ENCODE measurements at places on chromosomes 16 and 17.
A peak's percentile ranks its signal among the peaks of the same experiment; 100 is the strongest.

DNA sequence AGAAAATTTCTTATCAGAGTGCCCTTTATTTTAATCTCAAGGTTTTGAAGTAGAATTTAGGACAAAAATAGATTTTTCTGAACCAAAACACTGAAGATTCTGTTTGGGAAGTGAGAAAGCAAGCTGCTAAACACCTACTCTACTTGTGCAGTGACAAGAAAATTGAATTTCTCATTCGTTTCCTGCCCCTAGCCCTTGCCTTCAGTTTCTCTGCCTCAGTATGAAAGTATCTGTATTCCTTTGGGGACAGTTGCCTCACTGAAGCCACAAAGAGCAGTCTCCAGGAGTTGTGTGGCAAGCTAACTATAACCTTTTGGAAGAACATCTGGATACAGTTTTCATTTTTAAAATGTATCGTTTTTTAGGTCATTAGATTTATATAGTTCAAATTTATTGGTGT is 19.7 kb downstream of the MOSMO start:
- DNase-seq: no peak

- no peak for DNase-seq
Observed at GRCh38 chr16:49513040-49513439, 139.4 kb downstream of the C16orf78 start.

DNA sequence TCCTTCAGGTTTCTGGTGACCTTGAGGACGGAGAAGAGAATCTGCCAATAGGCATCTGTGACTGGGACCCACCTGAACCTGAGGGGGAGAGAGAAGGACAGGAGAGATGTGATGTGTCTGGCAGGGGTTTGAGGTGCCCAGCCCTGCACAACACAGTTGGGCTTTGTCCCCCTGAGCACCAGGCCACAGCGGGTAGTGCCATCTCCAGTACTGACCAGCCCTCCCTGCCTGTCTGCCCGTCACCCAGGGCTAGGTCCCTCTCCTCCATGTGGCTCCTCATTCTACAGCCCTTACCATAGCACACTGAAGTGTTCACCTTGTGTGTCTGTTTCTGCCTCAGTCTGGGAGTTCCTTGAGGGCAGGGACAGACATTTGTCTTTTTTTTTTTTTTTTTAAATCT is 30.8 kb downstream of the NLRP1 start:
- no peak for DNase-seq

DNA sequence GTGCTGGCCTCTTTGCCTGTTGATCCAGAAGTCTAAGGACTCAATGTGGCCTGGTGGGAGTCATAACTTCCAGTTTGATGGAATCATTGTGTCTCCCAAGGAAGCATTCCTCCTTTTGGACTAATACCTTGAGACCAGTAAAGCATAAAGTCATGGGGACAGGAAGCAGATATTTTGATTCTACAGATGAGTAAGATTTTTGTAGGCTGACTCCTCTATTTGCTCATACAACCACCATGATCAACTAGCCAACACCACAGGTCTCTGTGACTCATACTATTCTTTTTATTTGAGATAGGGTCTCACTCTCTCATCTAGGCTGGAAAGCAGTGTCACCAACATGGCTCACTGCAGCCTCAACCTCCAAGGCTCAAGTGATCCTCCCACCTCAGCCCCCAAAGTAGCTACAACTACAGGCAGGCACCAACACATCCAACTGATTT is 6.2 kb downstream of the MT2A start:
- no peak for DNase-seq

- DNase-seq: no peak
Observed at GRCh38 chr16:60810250-60810649, 1226.0 kb downstream of the CDH8 start.

GRCh38 chr17:57512691-57513090 is 232.4 kb downstream of the CCDC182 start:
- DNase-seq: no peak

- DNase-seq: no peak
Observed at GRCh38 chr17:43021741-43022512, at the start of gene VAT1. Gene VAT1 (minus strand): TSS chr17:43022385. CDS start chr17:43022322, 63 bp downstream.

GRCh38 chr17:27315322-27315721 is 21.4 kb downstream of the WSB1 start:
- DNase-seq: no peak

- DNase-seq: peak; percentile 22
Observed at GRCh38 chr16:85027958-85028684, 526 bp downstream of the KIAA0513 start.

- no peak for DNase-seq
Observed at GRCh38 chr16:1979271-1980029, 1.8 kb downstream of the NOXO1 start.

- no peak for DNase-seq
Observed at GRCh38 chr17:74163271-74163821, 40.1 kb upstream of the RPL38 start.

DNA sequence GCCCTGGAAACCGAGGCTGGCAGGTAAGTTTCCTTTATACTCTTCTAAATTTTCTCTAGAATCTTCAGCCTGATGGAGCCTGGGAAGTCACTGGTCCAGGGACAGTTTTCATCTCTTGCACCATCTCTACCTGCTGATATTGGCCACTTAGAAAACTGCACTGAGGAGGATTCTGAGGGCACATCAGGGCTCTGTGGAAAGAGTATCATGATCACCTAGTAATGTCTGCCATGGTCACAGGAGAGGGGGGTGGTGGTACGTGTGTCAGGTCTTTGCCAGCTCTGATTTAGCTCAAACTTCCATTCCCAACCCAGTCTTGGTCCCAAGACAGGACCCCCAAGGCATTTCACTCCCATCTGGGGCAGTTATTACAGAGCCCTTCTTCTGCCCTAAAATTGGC is 35.2 kb upstream of the DOC2B start:
- no peak for DNase-seq

GRCh38 chr16:49638673-49639610 is 217.0 kb downstream of the ZNF423 start:
- no peak for DNase-seq

GRCh38 chr17:63495491-63495890 is 18.6 kb downstream of the ACE start:
- no peak for DNase-seq

DNA sequence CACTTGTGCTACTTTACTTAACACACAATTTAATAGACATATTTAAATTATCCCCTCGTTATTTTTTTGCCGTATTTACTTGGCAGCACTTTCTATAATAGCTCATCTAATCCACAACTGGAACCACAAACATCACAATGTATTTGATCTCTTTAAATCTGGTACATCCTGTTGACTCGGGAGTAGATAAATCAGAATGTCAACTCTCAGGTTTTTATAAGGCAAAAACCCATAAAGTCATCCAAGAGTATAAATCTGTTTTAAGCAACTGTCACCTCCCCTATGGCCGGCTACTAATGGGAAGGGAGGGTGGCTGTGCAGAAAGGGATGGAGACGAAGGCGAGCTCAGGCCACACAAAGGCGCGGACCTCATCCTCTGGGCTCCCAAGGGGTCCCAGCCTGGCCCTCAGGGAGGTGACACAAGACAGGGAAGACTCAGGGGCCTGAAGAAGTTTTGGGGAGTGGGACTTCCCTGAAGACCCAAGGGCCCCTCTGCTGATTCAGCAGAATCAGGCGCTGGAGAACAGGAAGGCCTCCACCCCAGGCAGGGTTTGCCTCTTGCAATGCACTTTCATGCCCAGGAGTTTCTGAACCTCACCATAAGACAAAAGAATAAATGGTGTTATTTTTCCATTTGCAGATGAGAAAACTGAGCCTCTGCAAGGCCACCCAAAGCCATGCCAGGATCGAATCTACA is 122.5 kb downstream of the ZNF423 start:
- no peak for DNase-seq

GRCh38 chr16:9837481-9837880 is 344.7 kb downstream of the GRIN2A start:
- no peak for DNase-seq

DNA sequence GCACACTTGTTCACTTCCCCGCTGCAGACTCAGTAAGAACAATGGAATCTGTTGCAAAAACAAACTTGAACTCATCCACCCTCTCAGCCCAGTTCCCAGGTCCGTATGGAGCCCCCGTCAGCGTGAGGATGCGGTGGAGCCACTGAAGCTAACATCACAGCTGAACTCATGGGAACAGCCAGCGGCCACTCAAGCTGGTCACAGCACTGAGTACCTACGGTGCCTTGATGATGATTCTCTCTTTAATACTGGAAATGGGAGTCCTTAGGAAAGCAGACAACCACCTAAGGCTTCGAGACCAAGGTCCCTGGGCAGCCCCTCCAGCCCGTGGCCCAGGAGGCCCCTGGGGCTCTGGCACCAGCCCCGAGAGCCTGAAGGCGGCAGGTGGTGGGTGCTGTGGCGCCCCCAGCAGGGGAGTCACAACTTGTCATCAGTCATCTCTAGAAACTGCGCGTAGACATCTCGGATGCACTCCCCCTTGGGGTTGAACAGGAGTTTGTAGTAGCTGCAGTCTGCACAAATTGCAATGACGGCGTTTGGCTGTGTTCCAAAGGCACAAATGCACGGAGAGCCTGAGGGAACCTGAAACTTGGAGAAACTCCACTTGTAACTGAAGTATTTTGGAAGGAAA is 31.0 kb upstream of the RHOT1 start:
- peak; percentile 24 for DNase-seq

DNA sequence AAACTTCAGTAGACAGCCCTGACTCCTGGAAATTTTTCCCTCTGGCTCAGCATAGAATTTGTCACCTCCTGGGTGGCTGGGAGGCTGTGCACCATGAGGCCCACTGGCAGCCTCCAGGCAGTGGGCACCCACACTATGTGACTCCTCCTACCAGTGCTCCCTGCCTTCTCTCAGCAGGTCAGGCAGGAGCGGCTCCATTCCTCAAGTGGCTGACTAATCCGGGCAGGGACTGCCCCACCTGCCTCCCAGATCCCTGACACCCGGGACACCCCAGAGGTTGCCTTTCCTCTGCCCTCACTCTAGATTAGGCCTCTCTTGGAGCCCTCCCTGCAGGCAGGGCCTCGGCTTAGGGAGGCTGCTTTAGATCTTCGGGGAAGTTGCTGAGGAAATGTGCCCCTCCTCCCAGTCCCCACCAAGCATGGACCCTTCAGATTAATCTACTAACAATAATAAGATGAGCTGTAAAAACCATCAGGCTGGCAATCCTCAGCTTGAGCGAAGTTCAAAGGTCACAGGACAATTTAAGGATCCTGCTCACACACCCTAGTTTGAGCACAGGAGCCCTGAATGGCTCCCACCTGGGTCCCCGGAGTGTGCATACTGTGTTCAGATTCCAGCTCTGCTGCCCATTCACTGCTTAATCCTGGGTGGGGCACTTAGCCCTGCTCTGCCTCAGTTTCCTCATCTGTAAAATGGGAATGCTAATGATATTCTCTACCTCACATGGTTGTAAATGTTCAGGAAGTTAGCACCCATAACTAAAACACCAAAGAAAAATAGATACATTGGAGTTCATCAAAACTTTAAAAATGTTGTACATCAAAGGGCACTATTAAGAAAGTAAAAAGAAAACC is 10.0 kb upstream of the MYCBPAP start:
- no peak for DNase-seq

GRCh38 chr16:31874366-31875111 is 932 bp downstream of the ZNF267 start:
- DNase-seq: no peak

DNA sequence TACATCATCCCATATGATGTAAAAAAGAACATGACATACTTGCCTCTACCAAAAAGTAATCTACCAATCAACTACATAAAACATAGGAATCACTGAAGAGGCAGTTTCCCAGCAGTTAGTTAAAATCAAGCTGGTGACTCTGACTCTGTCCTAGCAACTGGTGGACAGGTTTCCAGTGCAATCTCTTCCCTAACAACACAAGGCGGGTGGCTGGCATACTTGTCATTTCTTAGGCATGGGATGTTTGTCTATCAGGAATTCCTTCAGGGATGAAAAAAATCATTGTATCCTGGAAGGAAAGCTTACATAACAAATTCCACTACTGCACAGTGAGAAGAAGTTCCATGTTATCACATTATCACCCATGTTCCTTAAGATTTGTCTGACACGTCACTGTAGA is 50.9 kb downstream of the HELZ start:
- no peak for DNase-seq

GRCh38 chr16:53852678-53853077 is 148.7 kb downstream of the FTO start:
- DNase-seq: no peak

GRCh38 chr17:82681547-82681946 is 17.0 kb downstream of the RAB40B start:
- DNase-seq: no peak

GRCh38 chr17:2086306-2086705 is 31.4 kb downstream of the HIC1 start:
- no peak for DNase-seq

GRCh38 chr17:57940231-57940630 is 15.0 kb downstream of the CUEDC1 start:
- no peak for DNase-seq

DNA sequence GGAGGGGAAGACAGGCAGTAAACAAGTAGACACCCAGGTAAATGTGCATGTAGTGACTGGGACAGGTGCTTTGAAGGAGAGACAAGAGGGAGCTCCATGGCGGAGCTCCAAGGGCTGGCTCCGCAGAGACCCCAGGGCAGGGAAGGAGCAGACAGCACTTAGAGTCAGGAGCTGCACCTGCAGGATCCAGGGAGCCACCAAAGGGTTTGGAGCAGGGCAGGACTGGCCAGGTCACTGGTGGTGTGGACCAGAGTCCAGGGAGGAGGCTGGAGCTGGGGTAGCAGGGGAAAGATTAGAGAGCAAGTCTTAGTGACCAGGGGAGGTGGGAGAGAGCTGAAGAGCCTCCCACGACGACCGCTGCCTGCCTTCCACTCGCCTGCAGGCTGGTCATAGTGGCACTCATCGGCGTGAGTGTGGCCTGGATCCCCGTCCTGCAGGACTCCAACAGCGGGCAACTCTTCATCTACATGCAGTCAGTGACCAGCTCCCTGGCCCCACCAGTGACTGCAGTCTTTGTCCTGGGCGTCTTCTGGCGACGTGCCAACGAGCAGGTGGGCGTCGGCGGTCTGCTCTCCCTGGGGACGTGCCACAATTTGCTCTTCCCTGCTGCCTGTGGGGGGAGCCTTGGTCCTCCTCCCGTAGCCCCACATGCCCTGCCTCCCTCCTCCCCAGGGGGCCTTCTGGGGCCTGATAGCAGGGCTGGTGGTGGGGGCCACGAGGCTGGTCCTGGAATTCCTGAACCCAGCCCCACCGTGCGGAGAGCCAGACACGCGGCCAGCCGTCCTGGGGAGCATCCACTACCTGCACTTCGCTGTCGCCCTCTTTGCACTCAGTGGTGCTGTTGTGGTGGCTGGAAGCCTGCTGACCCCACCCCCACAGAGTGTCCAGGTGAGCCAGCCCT is 14.7 kb upstream of the FAM83G start:
- DNase-seq: no peak

DNA sequence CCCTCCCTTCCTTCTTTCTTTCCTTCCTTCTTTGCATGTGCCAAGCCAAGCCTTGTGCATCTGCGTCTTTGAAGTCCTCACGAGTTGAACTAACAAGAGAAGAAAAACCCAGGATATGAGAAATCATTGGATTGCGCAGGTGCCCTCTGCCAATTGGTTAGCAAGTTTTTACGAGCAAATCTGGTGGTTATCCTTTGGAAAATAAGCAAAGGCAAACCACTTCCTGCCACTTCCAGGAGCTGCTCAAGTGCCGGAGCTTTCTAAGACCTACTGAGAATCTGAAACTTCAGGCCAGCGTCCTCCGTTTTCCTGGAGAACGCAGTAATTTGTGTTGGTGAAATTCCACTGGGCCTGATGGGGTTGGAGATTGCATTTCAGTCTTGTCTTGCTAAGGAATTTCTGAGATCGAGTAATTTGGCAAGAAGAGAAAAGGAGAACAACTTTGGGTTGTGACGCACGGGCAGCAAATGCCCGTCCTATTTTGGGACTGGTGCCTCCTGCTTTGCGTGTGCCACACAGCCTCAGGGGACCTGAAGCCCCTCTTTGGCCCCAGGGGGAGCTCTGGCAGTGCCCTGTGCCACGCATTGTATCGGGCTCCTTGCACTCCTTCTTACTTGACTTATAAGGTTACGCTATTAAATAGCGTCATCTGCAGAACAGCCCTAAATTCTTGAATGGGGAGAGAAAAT is 56.4 kb downstream of the CMIP start:
- no peak for DNase-seq
